Cardiac ventricle fibroblast (primary cell): ENCODE measurements at places on chromosomes 3 and 15. TPM values are rescaled to one million over a fixed set of nuclear protein-coding genes. Genes with fewer than 3 reads are reported as not detected.

The GATA2 gene
- 4.6 and 5.1 TPM in 2 replicates for total RNA-seq

The SLC24A5 gene
- total RNA-seq, result not detected in 2 replicates

The RHOV gene
- total RNA-seq, result not detected in 2 replicates

The GABRR3 gene
- not detected in 2 replicates for total RNA-seq

The SLC2A2 gene
- not detected in 2 replicates for total RNA-seq

The POC1A gene
- total RNA-seq, result 1.2 and 2.1 TPM in 2 replicates

The ISLR gene
- 259 and 362 TPM in 2 replicates for total RNA-seq

The ZNF502 gene
- total RNA-seq, result 3.4 and 5.5 TPM in 2 replicates

The POPDC2 gene
- 3.8 TPM in 1 of 2 replicates, not detected in the other for total RNA-seq

The NPTN gene
- total RNA-seq, result 76.4 and 82.1 TPM in 2 replicates

The IL16 gene
- total RNA-seq, result 6.2 and 6.4 TPM in 2 replicates

The TMC3 gene
- total RNA-seq, result not detected in 2 replicates

The CACNA1D gene
- 0.56 and 0.98 TPM in 2 replicates for total RNA-seq

The SEMA5B gene
- not detected in 2 replicates for total RNA-seq

The GRM7 gene
- total RNA-seq, result 0.19 and 0.98 TPM in 2 replicates

The SUCNR1 gene
- not detected in 2 replicates for total RNA-seq

The DUOX2 gene
- not detected in 2 replicates for total RNA-seq

The ROBO2 gene
- not detected in 2 replicates for total RNA-seq

The CLRN1 gene
- total RNA-seq, result not detected in 2 replicates

The SAMMSON gene
- total RNA-seq, result not detected in 2 replicates

The ANKUB1 gene
- not detected in 2 replicates for total RNA-seq

The NTRK3 gene
- total RNA-seq, result 1.6 and 2.0 TPM in 2 replicates

The KIAA1143 gene
- total RNA-seq, result 21.0 and 21.2 TPM in 2 replicates

The LRRC49 gene
- 2.7 and 6.0 TPM in 2 replicates for total RNA-seq

The HCLS1 gene
- 1.7 and 3.5 TPM in 2 replicates for total RNA-seq

The GOLGA6D gene
- not detected in 2 replicates for total RNA-seq

The NECTIN3 gene
- 24.8 and 38.3 TPM in 2 replicates for total RNA-seq

The GP9 gene
- not detected in 2 replicates for total RNA-seq
